Activated CD4-positive, alpha-beta T cell treated with anti-CD3 and anti-CD28 coated beads, Interleukin-2, amount 50 U/mL, for 4 hours (primary cell): ENCODE measurements at places on chromosomes 7 and 10.

- no peak for DNase-seq
Observed at GRCh38 chr10:16519250-16519907, 2.3 kb downstream of the C1QL3 start.

DNA sequence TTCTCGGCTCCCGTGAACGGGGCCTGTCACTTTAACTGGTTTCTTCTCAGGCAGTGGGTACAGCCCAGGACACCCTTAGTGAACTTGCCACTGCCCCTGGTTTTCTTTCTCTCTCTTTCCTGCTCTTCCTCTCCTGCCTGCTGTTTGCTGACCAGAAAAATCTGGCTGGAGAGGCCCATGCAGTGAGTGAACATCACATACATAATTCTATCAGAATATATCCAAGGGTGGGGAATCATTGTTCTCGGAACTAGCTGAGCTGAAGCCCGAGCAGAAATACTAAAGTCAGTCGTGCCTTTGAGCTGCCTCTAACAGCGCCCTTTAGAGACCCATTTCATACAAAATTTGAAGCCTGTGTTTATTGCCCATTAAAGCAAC is 501.5 kb upstream of the GALNT17 start:
- DNase-seq = no peak

DNA sequence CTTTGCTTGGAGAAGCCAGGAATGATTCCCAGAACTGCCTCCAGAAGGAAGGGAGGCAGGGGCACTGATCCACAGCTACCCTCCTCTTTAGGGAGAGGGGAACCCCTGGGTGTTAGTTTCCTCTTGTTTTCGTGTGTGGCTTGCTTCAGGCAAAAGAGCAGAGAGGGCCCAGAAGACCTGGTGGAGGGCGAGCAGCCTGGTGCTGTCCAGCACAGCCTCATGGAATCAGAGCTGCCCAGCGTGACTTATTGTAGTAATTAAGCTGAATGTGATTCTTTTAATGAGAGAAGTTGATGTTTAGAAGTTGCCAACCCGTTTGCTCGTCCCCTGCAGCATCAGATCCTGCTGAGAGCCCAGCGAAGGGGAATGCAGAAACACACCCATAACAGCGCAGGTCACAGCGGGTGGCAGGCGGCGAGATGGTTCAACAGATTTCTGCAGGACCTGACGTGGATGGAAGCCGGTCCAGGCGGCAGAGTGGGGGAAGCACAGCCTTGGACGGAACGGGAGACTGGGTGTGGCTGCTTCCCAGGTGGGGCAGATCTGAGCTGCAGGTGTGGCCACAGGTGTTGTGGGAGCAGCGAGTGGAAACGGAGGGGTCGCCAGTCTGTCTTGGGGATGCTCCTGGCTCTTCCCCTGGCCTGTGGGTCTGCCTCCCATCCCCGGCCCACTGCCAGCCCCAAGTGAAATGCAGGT is 53.7 kb upstream of the SHH start:
- DNase-seq = no peak

DNA sequence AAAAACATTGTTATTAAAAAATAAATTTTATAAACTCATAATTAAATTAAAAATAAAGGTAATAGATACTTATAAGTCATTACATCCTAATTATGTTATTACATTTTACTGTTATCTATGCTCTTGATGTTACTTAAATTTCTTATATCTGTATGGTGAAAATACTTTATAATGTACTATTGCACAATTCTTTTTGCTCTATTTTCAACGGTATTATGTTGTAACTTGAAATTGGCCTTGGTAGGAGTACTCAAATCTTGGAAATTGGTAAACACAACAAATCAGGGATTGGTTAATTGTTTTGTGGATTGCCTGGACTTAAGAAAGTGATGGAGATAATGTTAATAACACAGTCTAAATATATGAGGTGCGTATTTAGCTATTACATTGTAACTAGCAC is 273.3 kb downstream of the MDFIC start:
- no peak for DNase-seq

DNA sequence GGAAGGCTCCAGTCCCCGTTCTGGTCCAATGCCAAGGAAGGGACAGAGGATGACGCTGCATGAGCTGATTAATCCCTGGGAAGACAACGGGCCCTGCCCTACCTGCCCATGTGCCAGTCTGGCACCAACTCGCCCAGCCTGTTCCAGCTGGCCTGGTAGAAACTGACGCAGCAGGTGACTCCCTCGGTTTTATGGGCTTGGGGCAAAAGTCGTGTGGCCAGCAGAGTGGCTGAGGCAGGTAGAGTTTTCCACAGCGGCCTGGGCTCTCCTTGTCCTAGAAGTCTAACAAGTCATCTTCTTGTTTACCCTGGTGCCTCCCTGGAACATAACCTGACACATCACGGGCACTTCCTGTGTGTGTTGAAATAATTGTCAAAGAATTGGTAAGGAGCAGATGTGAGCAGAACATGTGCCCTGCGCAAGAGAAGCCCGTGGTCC is 20.4 kb upstream of the LMTK2 start:
- DNase-seq = no peak

DNA sequence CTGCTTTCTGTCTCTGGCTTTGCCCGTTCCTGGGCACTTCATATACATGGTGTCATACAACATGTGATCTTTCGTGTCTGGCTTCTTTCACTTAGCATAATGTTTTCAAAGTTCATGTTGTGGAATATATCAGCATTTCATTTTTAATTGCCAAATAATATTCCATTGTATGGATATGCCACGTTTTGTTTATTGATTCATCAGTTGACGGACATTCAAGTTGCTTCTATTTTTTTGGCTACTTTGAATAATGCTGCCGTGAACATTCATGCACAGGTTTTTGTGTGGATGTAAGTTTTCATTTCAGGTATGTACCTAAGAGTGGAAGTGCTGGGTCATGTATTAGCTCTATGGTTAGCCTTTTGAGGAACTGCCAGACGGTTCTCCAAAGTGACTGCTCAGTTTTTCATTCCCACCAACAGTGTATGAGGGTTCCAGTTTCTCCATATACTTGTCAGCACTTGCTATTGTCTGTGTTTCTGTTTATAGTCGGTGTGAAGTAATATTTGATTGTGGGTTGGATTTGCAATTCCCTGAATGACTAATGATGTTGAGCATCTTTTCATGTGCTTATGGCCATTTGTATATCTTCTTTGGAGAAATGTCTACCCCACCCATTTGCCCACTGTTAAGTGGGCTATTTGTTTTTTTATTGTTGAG is 401.4 kb upstream of the GALNT17 start:
- no peak for DNase-seq

DNA sequence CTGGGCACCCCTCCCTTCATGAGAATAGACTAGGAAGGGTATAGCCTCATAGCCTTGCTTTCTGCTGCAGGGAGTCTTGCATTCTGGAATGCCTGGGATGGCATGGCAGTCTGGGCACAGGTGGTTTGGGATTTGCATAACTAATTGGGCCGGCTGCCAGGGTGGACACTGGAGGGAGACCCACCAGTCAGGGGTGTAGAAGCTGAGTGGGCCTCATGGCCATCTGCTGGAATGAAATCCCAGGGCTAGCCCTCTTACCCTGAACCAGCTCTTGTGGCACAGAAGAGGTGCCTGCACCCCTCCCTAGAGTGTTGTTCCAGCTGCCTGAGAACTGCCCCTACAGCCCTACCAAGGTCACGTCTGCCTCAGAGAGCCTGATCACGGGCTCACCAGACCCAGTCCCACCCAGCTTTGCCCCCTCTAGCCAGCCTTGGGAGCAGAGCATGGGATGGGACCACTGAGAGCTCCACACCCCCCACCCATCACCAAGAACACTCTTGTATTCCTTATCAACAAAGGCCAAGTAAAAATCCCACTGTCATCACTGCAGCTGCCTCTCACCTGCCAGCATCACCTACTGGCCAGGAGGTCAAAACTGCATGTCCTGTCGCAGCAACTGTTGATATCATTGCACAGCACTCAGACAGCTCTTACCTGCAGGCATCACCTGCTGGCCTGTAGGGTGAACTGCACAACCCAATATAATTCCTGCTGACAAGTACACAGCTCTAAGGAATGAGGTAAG is 148.9 kb downstream of the ZEB1 start:
- DNase-seq = no peak

- DNase-seq = no peak
Observed at GRCh38 chr10:116163333-116164131, 109.5 kb downstream of the GFRA1 start.

DNA sequence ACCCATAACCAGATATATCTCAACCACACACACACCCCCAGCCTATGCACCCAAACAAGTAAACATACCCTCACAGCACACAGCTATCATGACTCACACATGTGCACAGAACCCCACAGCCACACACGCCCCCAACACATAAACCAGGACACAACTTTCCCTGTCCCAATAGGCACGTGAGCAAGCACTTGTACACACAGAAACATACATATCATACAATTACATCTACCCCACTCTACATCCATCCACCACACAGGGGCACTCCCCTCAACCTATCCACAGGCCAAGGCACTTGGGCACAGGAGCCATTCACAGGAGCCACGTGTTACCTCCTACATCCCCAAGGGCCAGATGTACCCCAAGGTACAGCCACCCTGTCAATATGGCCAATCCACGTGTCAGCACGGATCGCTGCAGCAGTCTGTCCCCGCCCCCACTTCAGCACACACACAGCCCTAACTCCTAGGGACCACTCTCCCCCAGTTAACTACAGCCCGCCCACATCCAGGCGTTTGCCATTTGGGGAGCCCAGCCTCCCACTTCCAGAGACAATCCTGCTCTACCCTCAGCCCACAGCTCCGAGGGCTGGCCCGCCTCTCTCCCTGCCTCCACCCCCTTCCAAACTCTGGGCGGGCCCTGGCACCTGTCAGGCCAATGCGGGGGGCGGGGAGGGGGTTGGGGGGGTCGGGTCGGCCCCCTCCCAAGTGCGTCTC is 163.5 kb downstream of the SH3PXD2A start:
- DNase-seq = no peak

DNA sequence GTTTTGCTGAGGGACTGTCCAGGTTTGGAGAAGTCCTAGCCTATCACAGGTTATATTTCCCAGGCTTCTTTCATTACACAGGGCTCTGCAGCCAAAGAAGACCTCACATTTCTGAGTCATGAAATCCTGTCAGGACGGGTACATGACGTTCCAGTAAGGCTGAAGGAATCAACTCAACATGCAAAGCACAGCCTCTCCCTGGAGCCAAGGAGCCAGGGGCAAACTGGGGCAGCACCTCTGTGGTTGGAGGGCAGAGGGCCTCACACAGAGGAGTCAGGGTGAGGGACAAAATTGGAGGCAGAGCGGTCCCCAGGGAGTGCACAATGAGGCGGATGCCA is 116.3 kb upstream of the GDF10 start:
- no peak for DNase-seq

DNA sequence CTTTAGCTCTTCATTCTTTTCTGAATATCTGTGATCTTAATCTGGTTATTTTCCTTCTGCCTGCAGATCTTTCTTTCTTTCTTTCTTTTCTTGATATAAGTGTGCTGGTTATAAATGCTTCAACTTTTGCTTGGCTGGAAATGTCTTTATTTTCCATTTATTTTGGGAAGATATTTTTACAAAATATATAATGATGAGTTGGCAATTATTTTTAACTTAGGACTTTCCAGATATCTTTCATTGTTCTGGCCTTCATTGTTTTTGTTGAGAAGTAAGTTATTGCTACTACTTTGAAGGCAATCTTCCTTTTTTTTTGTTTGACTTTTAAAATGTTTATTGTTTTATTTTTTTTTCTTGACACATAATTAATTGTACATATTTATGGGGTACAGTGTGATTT is 75.3 kb downstream of the ZNF503 start:
- no peak for DNase-seq

DNA sequence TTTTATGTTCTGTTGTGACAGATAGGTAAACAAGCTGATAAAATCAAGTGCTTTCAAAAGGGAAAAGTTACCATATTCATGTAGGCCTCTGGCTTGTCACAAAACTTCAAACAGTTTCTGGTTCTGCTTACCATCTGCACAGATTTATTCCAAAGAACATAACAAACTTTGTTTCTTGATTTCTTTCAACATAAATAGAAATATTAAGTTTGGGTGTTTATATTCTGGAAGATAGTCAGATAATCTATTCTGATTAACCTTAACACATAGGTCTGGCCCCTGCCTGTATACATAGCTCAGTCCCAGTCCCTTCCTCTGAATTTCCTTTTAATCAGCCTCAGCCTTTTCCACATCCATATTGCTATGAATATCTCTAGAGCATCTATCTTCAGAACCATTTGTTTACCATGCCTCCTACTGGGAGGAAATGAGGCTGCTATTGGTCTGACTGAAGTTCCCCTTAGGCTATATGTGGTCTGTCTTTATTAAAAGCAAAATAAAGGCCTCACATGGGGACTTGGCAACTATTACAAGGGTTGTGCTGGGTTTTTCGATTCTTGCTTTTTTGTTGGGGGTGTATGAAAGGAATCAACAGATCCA is 319.0 kb downstream of the HPSE2 start:
- DNase-seq = no peak

- DNase-seq = no peak
Observed at GRCh38 chr10:61994405-61995219, 93.1 kb downstream of the ARID5B start.

DNA sequence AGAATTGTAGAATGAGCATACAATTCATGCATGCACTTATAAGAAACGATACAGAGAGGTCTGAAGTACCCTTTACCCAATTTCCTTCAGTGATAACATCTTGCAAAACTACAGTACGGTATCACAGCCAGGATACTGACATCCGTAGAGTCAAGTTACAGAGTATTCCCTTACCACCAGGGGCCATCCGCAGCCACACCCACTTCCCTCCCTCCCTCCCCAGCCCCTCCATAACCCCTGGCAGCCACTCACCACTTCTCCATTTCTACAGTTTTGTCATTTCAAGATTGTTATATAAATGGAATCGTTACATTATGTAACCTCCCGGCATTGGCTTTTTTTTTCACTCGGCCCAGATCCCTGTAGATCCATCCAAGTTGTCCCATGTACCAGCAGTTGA is 113.6 kb upstream of the RET start:
- no peak for DNase-seq

DNA sequence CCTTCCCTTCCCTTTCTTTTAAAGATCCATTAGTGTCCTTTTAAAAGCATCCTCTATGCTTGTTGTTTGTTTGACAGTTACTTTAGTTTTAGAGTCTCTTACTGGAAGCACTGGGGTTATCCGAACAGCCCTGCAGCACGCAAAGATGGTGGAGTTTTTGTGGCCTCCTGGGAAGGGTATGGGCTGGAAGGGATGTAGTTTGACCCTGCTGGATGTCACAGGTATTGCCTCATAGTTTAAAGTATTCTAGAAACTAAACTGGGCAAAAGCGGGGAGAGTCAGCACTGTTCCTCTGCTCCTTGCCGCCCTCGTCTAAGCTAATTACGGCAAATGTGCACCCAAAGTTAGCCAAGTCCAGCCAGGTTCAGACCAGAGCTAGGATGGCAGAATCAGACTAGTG is 35.8 kb upstream of the GNAI1 start:
- DNase-seq = no peak

DNA sequence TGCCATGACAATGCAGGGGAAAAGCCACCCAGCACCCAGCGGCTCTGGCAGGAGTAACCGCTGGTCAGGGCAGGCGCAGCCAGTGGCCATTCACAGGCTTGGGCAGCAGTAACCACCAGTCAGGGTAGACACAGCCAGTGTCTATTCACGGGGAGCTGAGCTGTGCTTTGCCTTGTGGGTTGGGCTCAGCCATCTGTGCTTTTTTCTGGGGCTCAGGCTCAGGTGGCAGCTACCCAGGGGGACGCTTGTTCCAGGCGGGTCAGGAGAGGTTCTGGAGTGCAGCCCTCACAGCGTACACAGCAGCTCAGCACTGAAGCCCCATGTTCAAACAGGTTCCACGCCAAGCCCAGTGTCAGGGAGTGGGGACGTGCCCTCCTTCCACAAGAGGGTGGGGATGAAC is 28.5 kb downstream of the FOXL3 start:
- DNase-seq = no peak

- no peak for DNase-seq
Observed at GRCh38 chr10:78650122-78650521, 418.6 kb upstream of the ZMIZ1 start.
